ENCODE measurements at places on chromosomes 13 and 19.

GRCh38 chr13:78317030-78317429 lies 286.3 kb downstream of the POU4F1 start:
- no peak for DNase-seq

- DNase-seq = no peak
These were observed 5.5 kb downstream of the EPS8L1 start for GRCh38 chr19:55080968-55081769.

DNA sequence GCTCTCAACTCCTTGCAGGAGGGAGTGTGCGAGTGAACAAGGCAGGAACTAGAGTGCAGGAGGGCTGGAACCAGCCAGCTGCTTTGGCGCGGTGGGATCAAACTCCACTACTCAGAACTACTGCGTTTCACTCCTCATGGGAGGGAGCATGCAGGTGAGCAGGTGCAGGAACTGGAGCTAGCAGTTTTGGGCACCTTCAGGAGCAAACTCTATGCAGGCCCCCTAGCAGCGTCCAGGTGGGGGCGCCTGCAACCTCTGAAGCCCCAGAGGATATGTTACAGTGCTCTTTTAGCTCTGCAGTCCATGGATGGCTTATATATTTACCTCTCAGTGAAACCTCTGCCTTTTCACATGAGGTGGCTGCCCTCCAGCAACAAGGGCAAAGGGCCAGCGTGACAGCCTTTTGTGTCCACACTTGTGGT lies 1303.4 kb downstream of the PCDH9 start:
- no peak for DNase-seq

- no peak for DNase-seq
These were observed 10.0 kb downstream of the RFX1 start for GRCh38 chr19:13995878-13996765.
